Myocyte (in vitro differentiated cells): ENCODE measurements at places on chromosomes 2 and 18. TPM values are rescaled to one million over a fixed set of nuclear protein-coding genes. Genes with fewer than 3 reads are reported as not detected.

NOP58 gene
- total RNA-seq, result 60.8 and 63.2 TPM in 2 replicates

BIN1 gene
- total RNA-seq, result 3,190 and 3,208 TPM in 2 replicates

EPC2 gene
- total RNA-seq, result 16.0 and 20.6 TPM in 2 replicates

ABHD1 gene
- not detected in 2 replicates for total RNA-seq

FRZB gene
- 0.99 and 1.7 TPM in 2 replicates for total RNA-seq

ACKR3 gene
- total RNA-seq, result not detected in 2 replicates

PPM1G gene
- total RNA-seq, result 68.0 and 72.4 TPM in 2 replicates

ABCA12 gene
- 0.05 and 0.10 TPM in 2 replicates for total RNA-seq

DNA sequence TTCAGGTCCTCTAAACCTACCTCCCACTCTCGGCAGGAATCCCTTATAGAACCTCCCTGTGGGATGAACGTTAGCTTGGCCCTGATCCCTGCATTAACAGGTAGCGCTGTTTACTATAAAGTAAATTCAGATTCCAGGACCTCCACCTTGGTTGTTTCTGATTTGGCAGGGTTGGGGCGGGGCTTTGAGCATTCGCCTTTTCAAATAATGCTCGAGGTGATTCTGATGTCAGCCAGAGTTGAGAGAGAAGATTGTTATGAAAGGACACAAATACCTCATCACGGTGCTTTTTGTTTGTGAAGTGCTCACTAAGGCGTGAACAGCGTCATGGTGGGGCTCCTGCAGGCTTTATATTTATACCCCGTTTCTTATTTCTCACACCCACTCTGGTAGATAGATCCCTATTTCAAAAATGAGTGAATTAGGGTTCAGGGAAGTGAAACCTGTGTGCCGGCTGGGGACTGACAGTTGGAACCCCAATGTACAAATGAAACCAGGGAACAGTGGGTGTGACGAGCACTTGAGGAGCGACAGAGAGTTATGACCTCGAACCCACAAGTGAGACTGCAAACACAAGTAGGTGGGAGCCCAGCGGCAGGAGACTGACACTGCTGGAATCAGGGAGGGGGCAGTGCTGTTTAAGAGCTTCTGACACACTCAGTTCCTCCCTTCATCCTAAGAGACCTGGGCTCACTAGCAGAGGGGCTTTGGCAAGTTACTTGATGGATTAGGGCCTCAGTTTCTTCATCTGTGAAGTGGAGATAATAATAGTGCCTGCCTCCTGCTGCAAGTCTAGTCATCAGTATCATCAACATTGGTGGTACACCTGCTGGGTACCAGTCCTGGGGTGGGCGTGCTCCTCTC is 14.2 kb upstream of the CXCR4 start:
- DNase-seq, result no peak

DNA sequence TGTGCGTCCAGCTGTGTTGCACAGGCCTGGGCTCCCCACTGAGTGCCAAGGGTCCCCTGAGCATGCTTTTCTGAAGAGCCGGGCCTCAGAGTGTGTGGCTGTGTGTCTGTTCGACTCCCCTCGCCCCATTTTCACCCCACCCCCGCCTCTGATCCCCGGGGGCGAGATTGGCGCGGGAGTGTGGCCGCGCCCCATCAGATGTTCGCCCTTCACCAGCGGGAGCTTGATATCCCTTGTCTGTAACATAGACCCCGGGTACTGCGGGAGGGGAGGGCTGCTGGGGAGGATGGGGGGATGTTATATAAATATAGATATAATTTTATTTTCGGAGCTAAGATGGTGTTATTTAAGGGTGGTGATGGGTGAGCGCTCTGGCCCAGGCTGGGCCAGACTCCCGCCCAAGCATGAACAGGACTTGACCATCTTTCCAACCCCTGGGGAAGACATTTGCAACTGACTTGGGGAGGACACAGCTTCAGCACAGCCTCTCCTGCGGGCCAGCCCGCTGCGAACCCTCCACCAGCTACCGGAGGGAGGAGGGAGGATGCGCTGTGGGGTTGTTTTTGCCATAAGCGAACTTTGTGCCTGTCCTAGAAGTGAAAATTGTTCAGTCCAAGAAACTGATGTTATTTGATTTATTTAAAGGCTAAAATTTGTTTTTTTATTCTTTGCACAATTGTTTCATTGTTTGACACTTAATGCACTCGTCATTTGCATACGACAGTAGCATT is 1.5 kb downstream of the RHOB start:
- no peak for DNase-seq

DNA sequence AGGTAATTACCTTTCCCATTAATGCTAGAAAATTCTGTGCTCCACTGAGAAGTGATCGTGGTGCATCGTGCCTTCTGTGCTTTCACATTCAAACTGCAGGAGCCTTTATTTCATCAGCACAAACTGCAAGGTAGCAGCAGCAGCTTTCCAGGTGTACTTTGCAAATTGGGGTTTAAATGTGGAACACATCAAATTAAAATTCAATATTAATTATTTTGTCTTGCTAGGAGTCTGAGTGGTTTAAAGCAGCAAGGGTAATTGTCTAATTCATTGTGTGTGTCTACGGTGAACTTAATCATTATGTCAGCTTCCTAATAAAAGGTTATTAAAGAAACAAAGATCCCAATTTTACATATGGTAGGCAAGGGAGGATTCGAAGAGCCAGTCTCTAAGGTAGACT is 180.8 kb upstream of the ATP5MC3 start:
- no peak for DNase-seq

DNA sequence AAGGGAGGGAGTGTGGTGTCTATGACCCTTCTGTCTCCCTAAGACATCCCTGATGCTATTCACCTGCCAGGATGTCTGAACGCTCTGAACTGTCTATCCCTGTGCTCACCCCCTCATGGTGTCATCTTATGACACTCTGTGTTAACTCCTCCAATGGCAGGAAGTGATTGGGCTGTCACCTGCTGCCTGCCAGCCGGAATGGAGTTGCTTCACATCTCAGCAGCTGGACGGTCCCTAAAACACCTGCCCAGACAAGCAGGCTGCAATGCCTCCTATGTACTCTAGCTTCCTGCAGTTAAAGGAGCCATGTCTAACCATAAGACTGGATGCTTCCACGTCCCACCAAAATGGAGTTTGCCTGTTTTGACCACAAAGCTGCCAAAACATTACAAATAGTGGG is 99.9 kb downstream of the CPO start:
- no peak for DNase-seq

- no peak for DNase-seq
Observed at GRCh38 chr2:134711692-134712091, 7.1 kb downstream of the TMEM163 start.

- DNase-seq, result no peak
Observed at GRCh38 chr2:236861944-236862343, 223.7 kb upstream of the COPS8 start.

DNA sequence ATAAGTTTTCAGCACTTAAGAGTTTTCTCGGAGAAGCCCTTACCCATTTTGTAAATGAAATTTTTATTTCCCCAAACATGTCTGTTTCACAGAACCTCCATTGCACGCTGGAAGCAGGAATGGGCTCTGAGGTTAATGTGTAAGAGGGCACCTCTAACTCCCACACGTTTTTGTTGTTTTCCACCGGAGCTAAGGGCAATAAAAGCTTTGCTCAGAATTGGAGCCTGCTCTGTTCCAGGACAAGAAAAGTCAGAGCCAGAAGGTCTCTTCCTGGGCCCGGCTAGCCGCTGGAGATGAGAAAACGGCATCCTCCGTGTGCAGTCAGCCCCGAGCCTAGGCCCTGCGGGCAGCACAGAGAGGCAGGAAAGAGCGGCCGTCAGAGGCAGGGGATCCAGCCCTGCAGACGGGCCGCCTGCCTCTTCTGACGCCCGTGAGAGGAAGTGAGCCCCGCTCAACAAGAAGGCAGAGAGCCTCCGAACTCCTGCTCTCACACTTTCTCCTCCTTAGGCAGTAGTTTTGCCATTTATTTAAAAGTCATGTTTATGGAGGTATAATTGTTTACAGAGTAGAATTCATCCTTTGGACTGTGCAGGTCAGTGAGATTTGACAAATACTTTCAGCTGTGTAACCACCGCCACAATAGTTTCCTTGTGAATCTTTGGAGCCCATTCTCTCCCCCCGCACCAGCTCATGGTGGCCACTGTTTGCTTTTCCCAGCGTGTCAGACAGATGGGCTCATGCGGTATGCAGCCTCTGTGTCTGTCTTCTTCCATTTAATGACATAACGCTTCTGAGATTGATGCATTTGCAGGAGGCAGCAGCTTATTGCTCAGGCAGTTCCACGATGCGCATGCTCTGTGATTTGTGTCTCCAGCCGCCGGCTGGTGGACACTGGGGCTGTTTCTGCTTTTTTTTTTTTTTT is 117.3 kb downstream of the GALR1 start:
- DNase-seq, result peak; percentile 11

DNA sequence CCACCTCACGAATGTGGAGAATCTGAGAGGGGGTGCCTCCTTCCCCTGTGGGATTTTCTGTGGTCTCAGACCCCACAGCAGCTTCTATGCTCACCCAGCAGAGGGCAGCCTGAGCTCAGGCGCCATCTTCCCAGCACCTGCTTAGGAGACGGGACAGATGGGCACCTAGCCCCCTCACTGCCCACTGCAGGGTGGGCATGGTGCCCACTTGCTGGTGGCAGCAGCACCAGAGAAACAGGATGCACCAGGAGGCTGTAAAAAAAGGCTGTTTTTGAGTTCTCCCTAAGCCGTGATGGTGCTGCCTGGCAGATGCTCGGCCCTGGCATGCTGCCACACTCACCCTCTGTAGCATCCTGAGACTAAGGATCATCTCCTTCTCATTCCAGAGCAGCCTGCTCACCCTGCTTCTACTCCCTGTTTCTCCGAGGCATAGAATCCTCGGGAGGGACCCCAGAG is 19.1 kb upstream of the SLC20A1 start:
- DNase-seq, result peak; percentile 88

DNA sequence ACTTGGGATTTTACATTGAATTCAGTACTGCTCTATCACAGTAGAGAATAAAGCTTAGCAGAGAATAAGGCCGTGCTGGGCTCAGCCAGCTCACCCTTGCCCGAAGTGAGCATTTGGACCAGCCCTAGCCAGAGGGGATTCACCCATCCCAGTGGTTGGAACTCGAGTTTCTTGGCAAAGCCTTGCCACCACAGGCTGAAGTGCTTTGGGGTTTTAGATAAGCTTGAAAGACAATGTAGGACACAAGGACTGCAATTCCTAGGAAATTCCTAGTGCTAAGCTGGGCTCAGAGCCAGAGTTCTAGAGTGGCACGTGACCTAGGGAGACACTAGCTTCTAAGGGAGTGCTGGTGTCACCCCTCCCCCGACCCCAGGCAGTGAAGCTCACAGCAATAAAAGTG is 28.0 kb downstream of the SERPINB11 start:
- DNase-seq, result peak; percentile 35

- peak; percentile 59 for DNase-seq
Observed at GRCh38 chr18:44458777-44459176, 221.9 kb upstream of the SETBP1 start.

GRCh38 chr2:18552351-18553077 is 7.9 kb downstream of the RDH14 start:
- DNase-seq, result no peak

DNA sequence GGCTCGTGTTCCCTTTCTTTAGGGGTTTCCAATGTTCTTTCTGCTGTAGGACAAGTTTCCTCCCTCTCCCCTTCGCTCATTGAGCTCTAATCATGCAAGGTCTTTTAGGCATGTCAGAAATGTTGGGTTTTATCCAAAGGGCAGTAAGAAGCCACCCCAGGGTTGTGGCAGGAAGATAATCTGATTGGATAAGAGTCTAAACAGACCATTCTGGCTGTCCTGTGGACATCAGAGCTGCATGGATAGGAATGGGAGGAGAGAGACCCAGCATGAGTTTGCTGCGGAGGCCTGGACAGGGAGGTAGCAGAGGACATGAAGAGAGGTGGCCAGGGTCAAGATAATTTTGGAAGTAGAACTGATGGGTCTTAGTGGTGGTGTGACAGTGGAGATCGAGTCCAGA is 88.2 kb downstream of the ACKR3 start:
- DNase-seq, result no peak

- no peak for DNase-seq
Observed at GRCh38 chr2:240197462-240198139, 57.1 kb upstream of the OTOS start.

GRCh38 chr18:25062720-25063119 is 289.2 kb downstream of the ZNF521 start:
- no peak for DNase-seq

DNA sequence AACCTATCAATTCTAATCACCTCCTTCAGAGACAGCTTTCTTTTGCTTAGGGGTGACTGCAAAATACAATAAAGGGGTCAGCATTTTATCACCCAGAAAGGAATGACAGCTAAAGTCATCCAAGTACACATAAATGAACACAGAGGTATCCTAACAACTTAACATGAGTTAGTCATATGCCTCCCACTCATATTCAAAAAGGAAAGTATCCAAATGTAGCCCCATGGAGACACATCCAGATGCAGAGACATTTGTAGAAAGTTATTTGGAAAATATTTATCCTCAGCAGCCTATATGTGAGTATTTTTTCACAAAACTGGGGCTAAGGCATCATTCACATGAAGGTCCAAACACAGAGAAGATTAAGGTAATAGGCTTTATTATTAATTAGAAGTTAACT is 1579.7 kb upstream of the SLC39A10 start:
- no peak for DNase-seq

DNA sequence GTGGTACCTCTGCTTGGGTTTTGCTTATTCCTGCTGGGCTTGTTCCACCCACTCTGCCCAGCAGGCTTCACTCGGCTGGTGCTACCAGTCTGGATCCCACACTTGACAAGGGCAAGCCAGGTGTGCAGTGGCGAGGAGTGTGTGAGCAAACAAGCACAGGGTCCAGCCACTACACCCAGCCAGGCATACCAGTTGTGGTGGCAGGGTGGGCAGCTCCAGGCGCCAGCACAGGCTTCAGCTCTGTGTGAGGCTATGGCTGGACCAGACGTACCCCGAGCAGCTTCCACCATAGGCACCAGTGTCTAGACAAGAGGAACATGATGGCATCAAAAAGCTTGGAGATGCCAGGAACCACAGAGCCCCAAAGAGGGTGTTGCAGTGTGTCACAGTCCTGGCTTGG is 93.1 kb upstream of the GALNT5 start:
- no peak for DNase-seq

GRCh38 chr18:77804382-77804781 is 554.7 kb downstream of the GALR1 start:
- no peak for DNase-seq

- DNase-seq, result peak; percentile 4
Observed at GRCh38 chr2:143574069-143574468, 444.9 kb downstream of the ARHGAP15 start.

GRCh38 chr2:99629320-99629719 is 139.5 kb upstream of the REV1 start:
- DNase-seq, result no peak
